ENCODE measurements at places on chromosomes 6 and 20.

- DNase-seq: no peak
These were observed 277.7 kb upstream of the RIMS1 start for GRCh38 chr6:71608646-71609045.

- DNase-seq: no peak
These were observed 87.6 kb upstream of the MYLIP start for GRCh38 chr6:16041327-16041726.

- DNase-seq: no peak
These were observed 454.3 kb downstream of the BTBD3 start for GRCh38 chr20:12371990-12372389.

DNA sequence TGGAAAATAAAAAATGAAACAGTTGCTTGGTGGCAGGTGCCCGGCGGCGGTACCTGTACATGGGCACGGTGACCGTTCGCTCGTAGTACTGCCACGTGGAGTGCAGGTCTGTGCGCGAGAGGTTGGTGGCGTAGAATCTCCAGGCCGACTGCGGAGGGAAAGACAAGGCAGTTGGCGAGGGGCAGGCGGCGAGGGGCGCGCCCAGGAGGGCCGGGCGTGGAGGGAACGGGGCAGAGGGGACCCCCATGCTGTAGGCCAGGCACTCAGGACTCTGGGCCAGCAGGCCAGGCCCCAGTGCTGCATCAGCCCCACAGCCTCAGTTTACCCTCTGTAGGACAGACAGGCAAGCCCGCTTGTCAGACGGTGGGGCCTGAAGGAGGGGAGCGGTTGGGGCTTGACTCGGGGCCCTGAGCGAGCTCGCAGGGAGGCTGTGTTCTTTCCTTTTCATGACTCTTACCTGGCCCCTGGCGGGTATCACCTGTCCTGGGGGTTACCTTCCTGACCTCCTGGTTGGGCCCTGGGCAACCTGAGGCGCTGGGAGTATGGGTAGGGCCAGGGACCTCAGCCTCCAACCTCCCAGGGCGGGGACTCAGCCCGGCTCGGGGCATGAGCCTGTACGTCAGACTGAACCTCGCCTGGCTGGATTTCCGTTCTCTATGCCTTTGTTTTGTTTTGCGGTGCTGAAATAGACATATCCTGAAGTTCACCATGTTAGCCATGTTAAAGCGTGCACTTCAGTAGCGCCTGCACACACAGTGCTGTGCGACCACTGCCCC, 38.5 kb downstream of the KCNQ2 start:
- DNase-seq: no peak

GRCh38 chr6:16929809-16930208, 168.5 kb upstream of the ATXN1 start:
- no peak for DNase-seq

GRCh38 chr20:407953-408842, at the start of gene RBCK1:
Gene RBCK1 (plus strand): TSS chr20:408299. CDS start chr20:408758, 459 bp downstream.
- no peak for DNase-seq

GRCh38 chr6:135540207-135540840, 42.8 kb upstream of the AHI1 start:
- no peak for DNase-seq

DNA sequence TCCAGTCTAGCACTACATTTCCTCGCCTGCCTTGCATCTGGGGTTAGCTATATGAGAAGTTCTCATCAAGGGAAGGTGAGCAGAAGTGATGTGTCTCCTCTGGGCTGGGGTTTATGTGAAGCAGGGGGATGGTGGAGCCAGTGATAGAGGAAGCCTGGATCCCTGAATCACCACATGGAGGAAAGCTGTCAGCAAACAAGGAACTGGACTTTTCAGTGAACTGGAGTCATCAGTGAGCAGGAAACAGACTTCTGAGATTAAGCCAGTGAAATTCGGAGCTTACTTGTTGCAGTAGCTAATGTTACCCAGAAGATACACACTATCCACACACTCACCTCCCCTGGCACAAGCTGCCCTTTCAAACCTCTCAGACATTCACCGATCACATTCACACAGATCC, 13.4 kb upstream of the TOX2 start:
- DNase-seq: no peak

DNA sequence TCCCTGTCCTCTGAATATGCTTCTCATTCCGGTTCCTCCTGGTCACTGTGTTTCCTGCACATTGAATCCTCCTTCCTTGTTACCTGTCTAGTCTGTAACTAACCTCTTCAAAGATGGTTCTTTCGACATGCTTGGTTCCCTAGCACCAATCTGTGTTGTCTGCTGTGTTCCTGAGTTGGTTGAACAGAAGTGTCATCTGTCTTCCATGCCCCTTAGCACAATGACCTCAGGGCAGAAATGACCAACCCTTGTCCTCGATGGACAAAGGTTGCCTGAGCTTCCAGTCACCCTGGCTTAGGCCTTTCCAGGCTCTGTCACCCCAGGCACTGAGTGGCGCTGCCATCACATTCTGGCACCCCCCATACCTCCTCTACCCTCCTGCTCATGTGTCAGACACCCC, 266.8 kb upstream of the RIN2 start:
- DNase-seq: no peak

DNA sequence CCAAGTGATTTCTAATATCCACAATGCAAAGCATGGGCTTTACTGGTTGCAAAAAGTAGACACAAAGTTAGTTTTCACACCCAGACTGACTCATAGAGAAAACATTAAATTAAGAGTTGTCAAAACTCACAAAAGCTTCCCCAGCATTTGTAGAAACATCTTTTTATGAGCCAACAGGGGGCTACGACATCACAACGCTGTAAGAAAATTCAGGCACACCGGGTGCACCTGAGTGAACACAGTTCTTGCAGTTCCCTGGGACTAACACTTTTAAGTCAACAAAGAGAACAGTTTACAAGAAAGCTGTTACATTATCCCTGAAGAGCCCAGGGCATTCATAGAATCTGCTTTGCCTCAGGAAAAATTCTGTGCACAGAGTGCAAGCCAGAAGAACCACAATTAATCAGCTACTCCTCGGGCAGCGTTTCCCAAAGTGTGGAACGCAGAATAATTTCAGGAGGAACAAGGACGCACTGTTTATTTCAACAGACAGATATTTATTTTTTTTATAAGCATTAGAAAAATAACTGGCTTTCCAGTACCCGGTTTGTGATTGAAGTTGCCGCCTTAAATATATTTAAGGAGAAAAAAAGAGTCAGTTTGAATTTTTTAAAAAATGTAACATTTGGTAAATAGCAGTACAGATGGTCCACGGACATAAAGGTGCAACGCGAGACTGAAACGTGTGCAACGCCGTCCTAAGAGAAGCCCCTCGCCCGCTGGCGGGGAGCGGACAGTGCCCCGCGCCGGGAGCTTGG, 1.2 kb downstream of the NCOA5 start:
- no peak for DNase-seq

- DNase-seq: no peak
These were observed 123.0 kb downstream of the MAP3K7 start for GRCh38 chr6:90463874-90464273.

GRCh38 chr6:148192310-148192709, 150.3 kb upstream of the SASH1 start:
- peak; percentile 5 for DNase-seq

GRCh38 chr6:33723371-33724085, 12.0 kb upstream of the UQCC2 start:
- DNase-seq: no peak

GRCh38 chr6:132818404-132819359, 4.3 kb downstream of the RPS12 start:
- no peak for DNase-seq

DNA sequence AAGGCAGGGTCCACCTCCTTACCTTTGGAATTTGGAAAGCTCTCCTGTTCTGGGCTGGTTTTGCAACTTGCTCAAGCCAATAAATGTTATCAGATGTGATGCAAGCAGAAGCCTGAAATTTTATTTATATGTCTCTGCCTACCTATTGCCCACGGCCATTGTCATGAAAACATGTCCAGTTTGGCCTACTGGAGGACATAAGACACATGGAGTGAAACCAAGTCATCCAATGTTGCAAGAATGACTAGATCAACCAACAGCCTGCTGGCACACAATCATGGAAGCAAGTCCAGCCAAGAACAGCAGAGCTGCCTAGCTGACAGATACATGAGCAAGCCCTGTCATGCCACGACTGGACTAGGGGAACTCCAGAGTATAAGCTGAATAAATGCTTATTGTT, 56.7 kb upstream of the IRAK1BP1 start:
- DNase-seq: no peak

GRCh38 chr6:107600936-107601335, 111.0 kb downstream of the SOBP start:
- DNase-seq: peak; percentile 39

- DNase-seq: no peak
These were observed 47.7 kb upstream of the RCAN2 start for GRCh38 chr6:46538800-46539480.

- no peak for DNase-seq
These were observed 39.8 kb downstream of the SNX5 start for GRCh38 chr20:17928633-17929311.

- no peak for DNase-seq
These were observed 253.7 kb upstream of the PLCB4 start for GRCh38 chr20:8815208-8815607.

Measured in kidney epithelial cell (primary cell).